T-helper 9 cell (primary cell): ENCODE measurements at places on chromosomes 5 and 9.

GRCh38 chr9:98117984-98118639 is 910 bp downstream of the TRIM14 start:
- DNase-seq: peak; percentile 33

- DNase-seq: no peak
Measured at GRCh38 chr9:84996716-84997115, 327.2 kb downstream of the NTRK2 start.

DNA sequence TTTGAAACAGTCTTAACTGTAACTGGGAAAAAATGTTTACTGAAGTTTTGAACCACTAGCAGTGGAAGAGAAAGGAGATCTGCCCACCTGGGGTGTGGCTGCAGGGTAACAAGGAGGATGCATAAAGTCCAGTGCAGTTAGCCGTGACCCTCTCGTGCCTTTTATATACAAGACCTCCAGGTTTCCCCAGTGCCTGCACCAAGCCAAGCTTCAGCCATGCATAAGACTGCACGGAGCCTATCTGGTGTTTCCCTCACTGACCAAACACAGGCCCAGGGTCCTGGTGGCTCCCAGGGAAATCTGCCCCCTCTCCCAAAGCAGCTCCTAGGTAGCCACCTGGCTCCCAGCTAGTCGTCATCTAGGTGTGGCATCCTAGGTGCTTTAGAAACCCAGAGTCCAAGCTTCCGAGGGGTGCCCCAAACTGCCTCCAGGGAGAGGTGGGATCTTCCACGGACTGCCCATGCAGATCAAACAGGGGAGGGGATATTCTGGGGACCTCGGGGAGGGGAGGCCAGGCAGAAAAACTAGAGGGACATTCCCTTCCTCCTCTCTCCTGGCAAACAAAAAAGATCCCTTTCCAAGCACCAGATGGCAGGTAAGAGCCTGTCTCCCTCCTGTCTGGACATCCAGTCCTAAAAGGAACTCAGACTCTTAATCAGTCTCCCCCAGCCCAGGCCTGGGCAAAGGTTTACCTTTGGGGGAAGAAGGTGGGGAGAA is 2.7 kb downstream of the SHB start:
- no peak for DNase-seq

GRCh38 chr9:36136272-36136893 is at the start of gene GLIPR2:
Gene GLIPR2 (plus strand): TSS chr9:36136733. CDS start chr9:36136779, 46 bp downstream.
- DNase-seq: peak; percentile 69

DNA sequence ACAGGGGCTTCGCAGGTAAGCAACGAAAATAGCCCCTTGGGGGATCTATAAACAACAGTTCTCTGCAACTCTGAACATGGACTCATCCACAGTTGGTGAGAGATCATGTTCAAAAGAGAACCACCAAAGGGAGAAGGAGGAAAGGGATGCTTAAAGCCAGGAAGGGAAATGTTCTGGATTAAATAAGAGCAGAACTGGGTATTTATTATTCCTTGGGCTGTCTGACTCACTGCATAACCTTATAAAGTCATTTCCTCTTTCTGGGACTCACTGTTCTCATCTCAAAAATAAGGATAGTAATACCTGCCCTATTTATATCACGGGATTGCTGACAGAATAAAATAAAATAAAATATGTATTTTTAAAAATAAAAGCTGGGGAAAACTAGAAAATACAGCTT is 11.2 kb upstream of the MARCHF3 start:
- DNase-seq: no peak
